Left colon (tissue), 2 donors: ENCODE measurements at places on chromosomes 5 and 9.

DNA sequence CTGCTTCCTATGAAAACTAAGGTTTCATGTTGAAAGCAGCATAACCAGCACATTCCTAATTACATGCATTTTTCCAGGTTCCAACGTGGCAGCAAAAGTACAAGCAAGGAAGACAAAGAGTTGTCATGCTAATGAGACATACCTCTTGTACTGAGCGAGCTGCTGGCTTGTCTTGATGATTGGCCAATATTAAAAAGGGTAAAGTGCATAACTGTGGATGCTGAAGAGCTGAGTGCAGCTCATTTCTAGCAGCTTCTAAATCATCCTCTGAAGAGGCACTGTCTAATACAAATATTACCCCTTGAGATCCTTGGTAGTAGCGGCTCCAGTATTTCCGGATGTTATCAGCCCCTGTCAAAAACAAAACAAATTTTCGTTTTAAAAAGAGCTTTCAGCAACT is 197.3 kb downstream of the ARL15 start:
- no peak for DNase-seq

DNA sequence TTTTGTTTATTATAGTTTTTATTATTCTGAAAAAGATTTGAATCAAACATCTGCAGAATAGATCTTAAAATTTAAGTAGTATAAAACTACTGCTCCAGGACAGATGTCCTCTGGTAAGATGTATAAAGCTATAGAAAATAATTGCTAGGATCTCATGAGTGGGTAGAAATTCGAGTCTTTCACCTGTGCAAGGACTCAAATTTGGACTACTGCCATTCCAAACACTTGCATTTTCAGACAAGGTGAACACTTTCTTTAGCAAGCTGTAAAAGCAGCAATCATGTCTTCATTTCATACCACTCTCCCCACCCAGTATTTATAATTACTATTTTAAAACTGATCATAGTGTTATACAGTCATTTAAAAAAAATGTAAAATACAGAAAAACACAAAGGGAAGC is 20.7 kb downstream of the SKP2 start:
- DNase-seq = no peak

- no peak for DNase-seq
Measured at GRCh38 chr9:69322256-69322655, 2.8 kb upstream of the ENTREP1 start.

- DNase-seq = peak; percentile 50
Measured at GRCh38 chr5:115544043-115544435, 536 bp downstream of the FEM1C start.

- peak; percentile 45 for DNase-seq
Measured at GRCh38 chr5:73901043-73901442, 275.0 kb downstream of the ARHGEF28 start.

GRCh38 chr9:96219026-96219899 is 82.7 kb downstream of the HSD17B3 start:
- peak; percentile 38 for DNase-seq

DNA sequence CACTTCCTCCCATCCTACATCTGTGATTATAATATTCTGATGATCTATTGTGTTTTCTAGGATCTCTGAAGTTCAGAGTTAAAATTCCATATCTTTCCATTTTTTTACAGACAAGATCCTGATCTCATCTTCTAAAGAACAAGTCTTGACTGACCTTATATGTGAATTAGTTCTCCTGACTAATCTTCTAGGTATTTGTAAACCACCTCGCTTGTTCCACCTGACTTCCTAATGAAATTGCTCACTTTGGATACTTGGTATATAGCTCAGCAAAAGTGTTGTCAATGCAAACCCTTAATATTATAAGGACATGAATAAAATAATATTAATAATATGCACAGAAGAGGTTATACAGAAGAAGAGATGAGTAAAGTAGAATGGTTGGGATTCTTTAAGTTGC is 68.2 kb upstream of the NR4A3 start:
- DNase-seq = no peak

GRCh38 chr9:137365552-137366444 is 57.2 kb downstream of the EXD3 start:
- no peak for DNase-seq

GRCh38 chr9:134214766-134215419 is 50.5 kb upstream of the RNU6ATAC start:
- no peak for DNase-seq

DNA sequence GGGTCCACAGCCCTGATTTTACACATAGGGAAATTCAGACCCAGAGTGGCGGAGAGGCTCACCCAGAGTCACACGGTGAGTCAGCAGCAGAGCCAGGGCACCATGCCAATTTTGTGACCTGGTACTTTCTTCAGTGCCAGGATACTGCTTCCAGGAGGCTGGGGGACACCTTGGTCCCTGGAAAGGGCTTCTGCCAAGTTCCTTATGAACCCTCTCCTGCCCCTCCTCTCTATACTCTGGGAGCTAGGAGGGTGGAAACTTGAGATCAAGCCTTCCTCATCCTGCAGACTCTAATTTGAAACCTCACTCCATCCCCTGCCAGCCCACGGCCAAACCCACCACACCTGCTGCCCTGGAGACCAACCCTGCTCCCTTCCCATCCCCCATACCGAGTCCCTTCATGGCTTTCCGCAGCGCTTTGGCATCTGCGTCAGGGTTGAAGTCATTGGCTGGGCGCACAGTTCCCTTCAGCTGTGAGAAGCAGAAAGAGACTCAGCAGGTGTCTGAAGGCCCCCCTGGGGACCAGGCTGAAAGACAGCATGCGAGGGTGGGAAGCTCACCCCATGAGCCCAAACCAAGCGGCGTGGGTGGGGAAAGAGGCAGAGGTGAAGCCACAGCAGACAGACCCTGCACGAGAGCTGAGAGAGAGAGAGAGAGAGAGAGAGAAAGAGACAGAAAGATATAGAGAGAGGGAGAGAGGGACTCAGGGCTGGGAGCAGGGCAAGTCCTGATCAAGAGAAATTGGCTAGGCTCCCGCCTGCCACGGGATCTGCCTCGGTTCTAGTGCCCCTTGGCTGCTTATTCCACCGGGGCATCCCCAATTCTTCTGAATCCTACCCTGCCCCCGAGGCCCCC is 33.5 kb downstream of the ANXA6 start:
- no peak for DNase-seq

GRCh38 chr9:128807827-128808226 is 10.5 kb upstream of the ENDOG start:
- DNase-seq = no peak

- no peak for DNase-seq
Measured at GRCh38 chr9:69554945-69555344, 117.2 kb downstream of the APBA1 start.

DNA sequence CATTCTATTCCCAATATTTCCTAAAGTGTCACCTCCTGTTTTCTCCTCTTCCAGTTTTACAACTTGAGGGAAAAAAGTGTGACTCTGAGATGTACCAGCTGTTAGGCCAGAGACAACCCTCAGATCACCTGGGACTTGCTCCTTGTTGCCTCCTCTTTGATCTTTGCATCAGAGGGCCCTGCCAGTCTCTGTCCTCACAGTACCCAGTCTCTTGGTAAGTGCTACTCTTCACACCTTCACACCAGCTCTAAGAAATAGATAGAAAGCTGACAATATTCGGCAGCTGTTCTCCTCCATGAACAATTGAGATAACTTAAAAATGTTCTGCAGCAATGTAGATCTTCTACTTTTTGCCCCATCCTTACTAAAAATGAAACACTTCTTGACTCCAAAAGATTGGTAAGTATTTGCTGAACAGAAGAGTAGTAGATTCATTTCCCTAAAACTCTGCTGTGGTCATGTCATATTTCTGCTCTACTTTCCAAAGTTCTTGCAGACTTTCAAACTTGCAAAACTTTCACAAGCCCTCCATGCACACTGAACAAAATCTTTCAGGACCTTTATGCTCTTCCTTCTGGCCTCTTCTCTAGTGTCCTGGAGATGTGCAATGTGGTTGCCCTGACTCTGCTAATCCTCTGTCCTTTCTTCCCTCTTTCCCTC is 188.6 kb downstream of the SNX18 start:
- no peak for DNase-seq

DNA sequence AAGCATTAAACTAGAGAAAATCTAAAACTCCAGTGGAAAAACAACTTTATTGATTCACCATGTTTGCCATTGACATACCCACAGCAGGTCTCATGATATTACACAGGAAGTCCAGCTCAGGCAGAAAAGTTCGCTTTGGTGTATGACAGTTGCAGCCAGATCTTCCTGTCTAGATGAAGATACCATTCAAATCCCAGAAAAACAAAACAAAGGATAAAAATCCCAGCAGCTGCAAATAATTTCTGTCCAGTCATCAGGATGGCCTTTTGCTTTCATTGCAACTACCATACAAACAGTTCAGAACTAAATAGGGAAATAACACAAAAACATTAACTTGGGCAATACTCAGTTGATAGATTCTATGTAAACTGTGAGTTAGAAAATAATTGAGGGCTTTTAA is 136.0 kb upstream of the NREP start:
- DNase-seq = no peak

DNA sequence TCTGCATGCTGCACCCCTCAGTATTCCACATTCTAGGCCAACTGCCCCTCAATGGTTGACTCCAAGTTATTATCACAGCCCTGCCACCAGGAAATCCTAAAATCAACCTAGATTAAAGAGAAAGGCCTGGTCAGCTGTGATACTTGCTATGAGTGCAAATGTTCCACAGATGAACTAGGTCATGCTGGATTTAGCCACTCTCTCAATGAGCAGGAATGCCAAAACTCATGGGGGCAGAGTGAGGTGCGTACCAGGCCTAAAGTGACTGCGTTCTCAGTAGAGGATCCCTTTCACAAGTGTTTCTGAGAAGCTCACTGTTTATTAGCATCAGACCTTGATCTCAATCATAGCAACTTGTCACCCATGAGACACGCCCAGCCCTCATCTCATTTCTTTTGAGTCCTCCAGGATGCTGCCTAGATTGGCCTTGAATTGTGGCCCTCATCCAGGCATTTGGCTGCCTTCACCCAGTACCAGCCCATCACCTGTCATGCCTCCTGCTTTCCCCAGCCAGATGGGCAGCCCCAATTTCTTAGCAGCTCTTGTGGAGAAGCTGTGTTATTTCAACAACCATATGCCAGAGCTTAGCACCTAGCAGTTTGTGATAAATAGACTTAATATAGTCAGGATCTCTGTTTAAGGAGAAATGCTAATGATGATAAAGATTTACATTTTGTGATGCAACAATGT is 383.9 kb downstream of the CTNND2 start:
- DNase-seq = no peak

- DNase-seq = no peak
Measured at GRCh38 chr5:143491646-143492045, 88.2 kb upstream of the NR3C1 start.

- no peak for DNase-seq
Measured at GRCh38 chr5:1363581-1363980, 18.7 kb upstream of the CLPTM1L start.

DNA sequence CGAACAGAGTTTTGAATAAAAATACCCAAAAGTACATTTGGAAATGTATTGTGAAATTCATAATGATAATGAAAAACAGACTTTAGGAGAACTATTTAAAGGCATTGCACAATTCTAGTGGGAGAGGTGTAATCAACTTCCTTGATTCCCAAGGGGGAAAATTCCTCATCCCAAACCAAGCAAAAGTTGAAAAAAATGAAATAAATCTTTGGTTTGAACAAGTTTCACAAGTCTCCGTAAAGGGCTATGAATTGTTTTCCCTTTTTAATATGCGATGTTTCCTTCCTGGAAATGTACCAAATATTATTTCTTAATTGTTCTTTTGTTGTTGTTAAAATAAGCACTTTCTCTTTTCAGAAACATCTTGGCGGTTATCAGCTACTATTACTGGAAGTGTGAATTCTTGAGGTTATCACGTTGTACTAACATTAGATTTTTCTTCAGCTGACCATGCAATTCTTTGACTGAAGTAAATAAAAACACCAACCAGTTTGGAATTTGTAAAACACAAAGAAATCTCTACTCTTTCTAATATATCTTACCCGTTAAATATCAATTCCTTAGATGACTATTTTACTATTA is 59.3 kb downstream of the SVEP1 start:
- DNase-seq = no peak

DNA sequence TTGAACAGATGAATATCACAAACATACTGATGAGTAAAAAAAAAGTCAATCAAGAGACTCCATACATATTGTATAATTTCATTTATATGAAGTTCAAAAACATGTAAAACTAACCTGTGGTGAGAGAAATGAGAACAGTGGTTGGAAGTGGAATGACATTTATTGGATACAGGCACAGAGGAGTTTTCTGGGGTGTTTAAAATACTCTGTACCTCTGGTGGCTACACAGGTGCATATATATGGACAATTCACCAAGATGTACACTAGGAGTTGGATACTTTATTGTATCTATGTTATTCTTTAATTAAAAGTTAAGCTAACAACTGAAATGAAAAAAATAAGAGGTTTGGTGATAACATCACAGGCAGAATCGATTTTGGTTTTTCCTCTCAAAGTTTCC is 14.1 kb downstream of the FOXD1 start:
- no peak for DNase-seq

DNA sequence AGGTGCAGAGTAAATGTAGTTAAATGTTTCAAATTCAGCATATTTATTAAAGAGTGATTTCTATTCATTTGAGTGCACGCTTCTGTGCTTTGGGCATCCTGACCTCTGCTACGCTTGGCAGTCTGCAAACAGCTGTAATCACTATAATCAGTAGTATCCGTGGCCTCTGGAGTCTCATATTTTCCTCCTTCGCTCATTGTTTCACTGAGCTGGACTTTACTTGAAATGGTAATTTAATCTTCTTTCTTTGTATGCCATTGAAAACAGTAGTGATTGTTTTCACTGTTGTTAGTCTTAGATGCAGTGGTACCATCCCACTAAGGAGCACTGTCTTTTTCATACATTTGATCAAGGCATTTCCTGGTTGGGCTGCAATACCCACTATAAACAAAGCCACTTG is 43.5 kb upstream of the CAVIN4 start:
- no peak for DNase-seq

DNA sequence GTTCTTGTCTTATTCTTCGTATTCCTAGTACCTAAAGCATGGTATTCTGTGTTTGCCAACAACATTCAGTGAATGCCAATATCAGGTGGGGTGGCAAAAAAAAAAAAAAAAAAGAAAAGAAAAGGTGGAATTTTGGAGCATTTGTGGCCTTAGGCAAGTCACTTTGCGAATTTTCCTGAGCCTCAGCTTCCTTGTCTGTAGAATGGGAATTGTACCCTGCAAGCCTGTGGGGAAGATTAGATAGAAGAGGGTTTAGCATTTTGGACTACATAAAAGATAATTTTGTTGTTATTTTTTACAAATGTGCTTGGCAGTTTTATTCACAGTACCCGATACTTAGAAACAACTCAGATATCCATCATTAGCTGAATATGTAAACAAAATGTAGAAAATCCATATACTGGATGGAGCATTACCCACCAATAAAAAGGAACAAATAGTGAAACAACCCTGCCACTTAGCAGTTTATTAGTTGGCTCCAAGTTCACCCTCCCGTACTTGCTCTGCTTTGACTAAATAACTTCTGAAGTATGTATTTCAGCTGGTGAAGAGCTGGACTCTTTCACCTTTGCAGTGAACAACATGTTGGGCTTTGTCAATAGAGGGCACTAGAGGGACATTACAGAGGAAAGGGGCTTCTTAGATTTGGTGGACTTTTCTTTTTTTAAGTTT is 13.6 kb downstream of the UBE2D2 start:
- DNase-seq = no peak

GRCh38 chr5:94402096-94402495 is 216.3 kb downstream of the KIAA0825 start:
- DNase-seq = no peak
